WTC11 (cell line): ENCODE measurements at places on chromosomes 1 and 21. TPM values are rescaled to one million over a fixed set of nuclear protein-coding genes. Genes with fewer than 3 reads are reported as not detected.

DNA sequence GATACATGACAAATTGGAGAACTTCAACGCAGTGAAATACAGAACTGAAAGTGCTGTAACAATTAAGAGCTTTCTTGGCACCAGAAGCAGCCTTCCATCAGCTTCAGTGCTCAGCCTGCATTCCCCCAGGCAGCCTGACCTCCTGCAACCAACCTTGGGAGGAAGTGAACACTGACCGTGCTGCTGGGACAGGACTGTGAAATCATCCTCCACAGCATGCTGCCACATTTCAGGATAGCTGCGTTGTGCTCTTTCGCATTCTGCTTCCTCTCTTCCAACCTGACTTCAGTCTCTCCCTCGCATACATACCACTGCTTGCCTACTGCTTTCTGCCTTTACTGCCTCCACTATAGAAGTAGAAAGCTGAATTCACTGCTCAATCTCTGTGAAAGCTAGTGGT lies 388.6 kb downstream of the RWDD3 start:
- no peaks in the 10 kb centered on the region for H3K27me3 ChIP-seq
- H3K4me3 ChIP-seq, result no peak overlapping the region
- H3K4me1 ChIP-seq, result peaks cover 5% of the 10 kb centered on the region
- no peak for DNase-seq
- H3K27ac ChIP-seq, result no peak overlapping the region
- no peaks in the 10 kb centered on the region for H3K36me3 ChIP-seq

GRCh38 chr1:117650840-117651568 lies 45.2 kb downstream of the TENT5C start:
- no peak overlapping the region for H3K27ac ChIP-seq
- peaks cover 32% of the 10 kb centered on the region for H3K4me1 ChIP-seq
- H3K4me3 ChIP-seq, result no peak overlapping the region
- no peaks in the 10 kb centered on the region; the same call in 1 of the 2 replicates for H3K27me3 ChIP-seq
- no peak for DNase-seq

DNA sequence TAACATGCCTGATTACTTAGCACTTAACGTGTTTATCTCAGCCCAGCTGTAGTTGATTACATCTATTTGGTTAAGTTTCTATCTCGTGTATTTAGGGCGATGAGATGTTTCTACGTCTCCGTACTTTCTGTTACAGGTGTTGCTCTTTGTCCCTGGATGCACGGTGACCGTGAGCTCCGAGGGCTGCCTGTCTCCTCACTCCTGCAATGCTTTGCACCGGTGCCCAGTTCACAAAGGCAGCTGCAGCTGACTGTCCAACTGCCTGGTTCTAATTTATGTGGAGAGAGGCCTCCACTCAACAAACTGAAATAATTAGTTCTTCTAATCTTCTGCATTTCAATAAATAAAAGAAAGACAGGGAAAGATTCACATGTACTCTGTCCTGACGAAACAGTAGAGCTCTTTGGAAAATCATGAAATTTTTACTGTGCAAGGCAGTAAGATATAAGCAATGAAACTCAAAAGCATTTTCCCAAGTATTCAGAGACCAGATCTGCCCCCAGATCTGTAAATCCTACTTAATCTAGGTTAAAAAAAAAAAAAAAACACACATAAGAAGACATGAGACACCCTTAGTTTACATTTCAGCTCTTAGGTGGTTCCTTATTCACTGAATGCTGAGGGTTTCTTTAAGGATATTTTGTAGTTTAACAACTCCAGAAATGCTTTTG lies 108.2 kb downstream of the TGFBR3 start:
- H3K27me3 ChIP-seq, result no peaks in the 10 kb centered on the region
- H3K36me3 ChIP-seq, result no peaks in the 10 kb centered on the region
- H3K4me3 ChIP-seq, result no peak overlapping the region
- peaks cover 57% of the 10 kb centered on the region for H3K4me1 ChIP-seq

- H3K27ac ChIP-seq, result peak overlapping the region; percentile 71
- H3K36me3 ChIP-seq, result no peaks in the 10 kb centered on the region
- peak overlapping the region; percentile 30; the same call in 1 of the 2 replicates for H3K4me3 ChIP-seq
Observed at GRCh38 chr1:85224734-85225623, 24.2 kb upstream of the SYDE2 start.

DNA sequence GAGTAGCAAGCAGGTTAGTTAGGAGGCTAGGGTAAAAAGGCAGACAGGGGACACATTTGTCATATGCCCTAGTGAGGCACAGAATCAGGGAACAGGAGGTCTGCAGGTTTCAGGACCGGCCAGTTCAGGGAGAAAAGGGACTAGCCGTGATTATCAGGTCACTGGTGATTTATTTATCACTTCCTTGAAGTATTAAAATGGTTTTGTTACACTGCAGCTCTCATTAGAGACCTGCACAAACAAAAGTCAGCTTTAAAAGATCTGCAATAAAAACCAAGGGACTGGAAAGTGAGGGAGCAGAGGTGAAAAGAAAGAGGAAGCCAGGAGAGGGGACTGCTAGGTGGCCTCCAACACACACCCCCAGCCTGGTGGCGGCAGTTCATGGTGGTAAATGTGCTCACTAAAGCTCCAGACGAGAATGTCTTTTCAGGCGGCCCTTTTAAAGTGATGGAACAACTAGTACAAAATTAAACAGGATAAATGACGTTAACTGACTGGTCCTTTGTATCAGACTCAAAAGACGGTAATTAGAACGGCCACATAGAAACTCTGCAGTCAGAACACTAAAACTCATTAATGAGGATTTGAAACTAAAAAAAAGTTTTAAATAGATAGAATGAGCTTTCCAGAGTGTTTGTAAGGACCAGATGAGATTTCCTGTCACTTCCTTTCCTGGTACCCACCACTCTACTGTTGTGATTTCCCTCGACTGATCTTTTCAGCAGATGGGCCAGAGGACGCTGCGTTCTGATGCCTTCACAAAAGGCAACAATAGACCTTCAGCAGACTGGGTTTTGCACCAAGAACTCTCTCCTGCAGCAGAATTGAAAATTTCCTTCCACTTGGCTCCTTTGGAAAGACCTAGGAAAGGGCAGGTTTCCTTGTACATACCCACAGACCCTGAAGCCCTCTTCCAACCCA lies 136.8 kb downstream of the NTPCR start:
- H3K4me3 ChIP-seq, result no peak overlapping the region
- peak overlapping the region; percentile 38 for H3K27ac ChIP-seq
- no peak for DNase-seq
- H3K4me1 ChIP-seq, result peaks cover 24% of the 10 kb centered on the region
- no peaks in the 10 kb centered on the region for H3K27me3 ChIP-seq

DNA sequence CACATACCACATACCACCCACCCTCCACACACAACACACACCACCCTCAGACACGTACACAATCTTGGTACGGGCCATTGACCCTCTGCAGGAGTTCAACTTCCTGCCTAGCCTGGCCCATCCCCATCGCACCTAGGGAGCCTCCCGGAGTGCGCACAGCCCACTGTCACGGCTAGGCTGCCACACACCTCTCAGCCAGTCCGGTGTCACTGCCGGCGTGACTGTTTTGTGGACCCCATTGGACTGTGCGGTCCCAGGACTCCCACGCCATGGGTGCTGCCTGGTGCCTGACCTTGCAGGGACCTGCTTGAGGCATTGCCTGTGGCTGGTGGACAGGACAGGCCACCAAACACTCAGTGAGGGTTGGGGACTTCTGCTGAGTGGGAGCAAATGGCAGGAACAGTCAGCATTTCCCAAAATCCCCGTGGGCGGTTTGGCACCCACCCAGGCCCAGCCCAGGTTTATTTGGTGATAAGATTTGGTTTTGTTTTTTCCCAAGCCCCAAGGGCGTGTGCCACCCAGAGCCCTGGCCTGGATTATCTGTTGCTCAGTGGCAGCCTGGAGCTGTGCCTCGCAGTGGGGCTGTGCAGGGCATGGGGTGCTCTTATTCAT lies 27.7 kb downstream of the RAB7B start:
- H3K27me3 ChIP-seq, result peaks cover 3% of the 10 kb centered on the region; the same call in 1 of the 2 replicates
- H3K4me1 ChIP-seq, result peaks cover 5% of the 10 kb centered on the region; the same call in 1 of the 2 replicates
- H3K4me3 ChIP-seq, result no peak overlapping the region
- no peak for DNase-seq

- H3K36me3 ChIP-seq, result peaks cover 8% of the 10 kb centered on the region
- no peak overlapping the region for H3K27ac ChIP-seq
- no peaks in the 10 kb centered on the region for H3K4me1 ChIP-seq
Observed at GRCh38 chr1:151641229-151641628, 29.4 kb downstream of the SNX27 start.

DNA sequence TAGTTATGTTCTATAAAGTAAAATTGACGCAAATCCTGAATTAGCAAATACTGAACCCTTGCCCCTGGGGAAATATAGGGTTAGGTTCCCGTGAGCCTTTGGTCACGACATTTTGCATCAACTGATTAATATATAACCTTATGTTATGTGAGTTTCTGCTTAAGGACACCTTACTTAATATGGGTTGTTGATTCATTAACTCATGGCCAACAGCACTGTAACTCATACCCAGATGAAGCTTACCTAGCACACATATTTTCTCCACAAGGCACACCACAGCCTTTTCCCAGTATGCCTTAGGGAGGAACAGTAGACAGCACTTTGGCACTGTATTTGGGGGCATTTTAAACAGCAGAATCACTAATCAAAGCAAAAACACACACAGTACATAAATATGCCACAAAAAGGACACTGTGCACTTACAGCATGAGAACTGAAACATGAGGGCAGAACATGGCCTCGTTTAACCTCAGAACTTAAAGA lies 15.1 kb downstream of the INAVA start:
- no peak for DNase-seq
- H3K4me3 ChIP-seq, result no peak overlapping the region
- peaks cover 36% of the 10 kb centered on the region for H3K36me3 ChIP-seq
- H3K4me1 ChIP-seq, result no peaks in the 10 kb centered on the region

- no peaks in the 10 kb centered on the region for H3K27me3 ChIP-seq
- no peak overlapping the region for H3K4me3 ChIP-seq
- H3K36me3 ChIP-seq, result peaks cover 5% of the 10 kb centered on the region; the same call in 1 of the 2 replicates
- H3K4me1 ChIP-seq, result no peaks in the 10 kb centered on the region
Observed at GRCh38 chr21:46082713-46082962, 15.3 kb upstream of the COL6A2 start.

GRCh38 chr1:22428672-22429071 lies 23.0 kb upstream of the ZBTB40 start:
- no peaks in the 10 kb centered on the region for H3K4me1 ChIP-seq
- DNase-seq, result no peak
- H3K27ac ChIP-seq, result no peak overlapping the region; the same call in 1 of the 2 replicates
- peak overlapping the region; percentile 68 for H3K4me3 ChIP-seq

DNA sequence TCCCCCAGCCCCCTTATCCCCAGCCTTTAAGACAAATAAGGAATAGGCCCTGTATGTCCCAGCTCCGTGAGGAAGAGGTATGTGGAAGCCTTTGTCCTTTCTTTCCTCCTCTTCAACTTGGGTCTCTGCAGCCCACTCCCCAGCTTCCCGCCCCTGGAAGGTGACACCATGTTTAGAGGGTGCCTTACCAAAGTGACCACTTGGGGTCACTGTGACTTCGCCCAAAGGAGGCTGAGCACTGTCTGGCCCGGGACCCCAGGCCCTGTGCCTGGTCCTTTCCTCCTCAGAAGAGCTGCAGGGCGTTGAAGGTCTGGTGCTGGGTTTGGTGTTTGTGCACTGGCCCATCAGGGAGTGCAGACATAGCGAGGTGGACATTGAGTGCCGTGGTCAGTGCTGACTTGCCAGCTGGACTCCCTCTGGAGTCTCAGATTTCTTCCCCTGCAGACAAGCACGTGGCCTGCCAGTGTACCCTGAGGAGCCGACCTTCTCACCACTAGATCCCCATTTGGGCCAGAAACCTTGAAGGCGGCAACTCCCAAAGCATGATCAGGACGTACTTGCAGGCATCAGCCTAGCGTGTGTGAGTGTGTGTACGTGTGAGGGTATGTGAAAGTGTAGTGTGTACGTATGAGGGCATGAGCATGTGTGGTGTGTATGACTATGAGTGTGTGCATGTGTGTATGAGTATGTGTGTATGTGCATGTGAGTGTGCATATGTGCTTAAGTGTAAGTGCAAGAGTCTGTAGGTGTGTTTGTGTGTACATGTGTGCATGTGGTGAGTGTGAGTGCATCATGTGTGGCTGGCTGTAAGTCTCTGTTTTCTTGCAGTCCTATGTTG lies 181.4 kb upstream of the KIAA0040 start:
- H3K4me1 ChIP-seq, result peaks cover 6% of the 10 kb centered on the region
- H3K36me3 ChIP-seq, result no peaks in the 10 kb centered on the region
- peak; percentile 75 for DNase-seq

DNA sequence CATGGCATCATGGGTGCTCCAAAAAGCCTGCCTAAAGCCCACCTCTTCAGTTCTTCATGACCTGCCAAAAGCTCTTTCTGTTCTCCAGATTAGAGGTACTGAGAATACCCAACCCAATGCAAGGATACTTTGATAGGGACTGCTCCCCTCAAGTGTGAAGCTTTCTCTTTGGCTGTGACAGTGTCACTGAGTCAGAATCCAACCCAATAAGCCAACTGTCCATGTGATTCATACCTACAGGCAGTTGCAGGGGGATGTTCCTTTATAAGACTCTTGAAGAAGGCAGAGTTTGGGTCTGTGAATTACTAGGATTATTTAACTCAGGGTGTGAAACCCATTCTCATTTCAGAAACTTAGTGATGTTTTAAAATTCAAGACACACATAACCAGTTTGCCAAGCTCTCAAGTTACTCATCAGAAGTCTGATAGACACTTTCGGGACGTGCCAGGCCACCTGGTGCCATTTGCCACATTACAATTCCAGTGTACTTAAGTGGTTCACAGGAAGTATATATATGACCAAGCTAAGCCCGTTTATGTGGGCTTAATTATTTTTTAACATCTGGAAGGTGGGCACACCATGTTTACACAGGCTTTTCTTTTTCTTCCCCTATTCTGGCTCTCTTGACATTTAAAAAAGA lies 265.8 kb downstream of the NFIA start:
- H3K36me3 ChIP-seq, result peaks cover 18% of the 10 kb centered on the region
- no peak for DNase-seq
- no peak overlapping the region for H3K4me3 ChIP-seq
- H3K27ac ChIP-seq, result no peak overlapping the region
- H3K4me1 ChIP-seq, result peaks cover 31% of the 10 kb centered on the region
- no peaks in the 10 kb centered on the region for H3K27me3 ChIP-seq

DNA sequence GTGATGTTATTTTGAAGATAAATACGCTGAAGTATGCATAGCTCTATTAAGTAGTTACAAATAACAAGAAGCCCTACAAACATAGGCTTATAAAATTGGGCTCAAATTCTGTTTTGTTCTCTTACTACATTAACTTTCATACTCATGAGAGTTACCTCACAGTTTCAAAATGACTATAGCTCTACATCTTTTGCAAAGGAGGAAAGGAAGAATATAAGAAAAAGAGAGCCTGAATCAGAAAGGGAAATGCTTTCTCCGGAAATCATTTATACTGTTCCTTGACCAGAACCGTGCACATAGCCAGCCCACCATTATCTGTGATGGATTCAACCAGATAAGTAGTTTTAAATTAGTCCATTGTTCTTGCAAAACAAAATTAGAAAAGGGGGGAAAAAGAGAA lies 1252.1 kb downstream of the NCAM2 start:
- H3K27me3 ChIP-seq, result no peaks in the 10 kb centered on the region
- H3K4me1 ChIP-seq, result no peaks in the 10 kb centered on the region
- no peak overlapping the region for H3K27ac ChIP-seq
- peaks cover 3% of the 10 kb centered on the region for H3K36me3 ChIP-seq
- DNase-seq, result no peak
- no peak overlapping the region for H3K4me3 ChIP-seq

The ANXA9 gene
- 1.5 to 1.6 TPM (median 1.6 TPM) in 3 replicates for total RNA-seq

The C1orf74 gene
- 4.1 to 4.6 TPM (median 4.4 TPM) in 3 replicates for total RNA-seq

The SAMSN1 gene
- total RNA-seq, result 1.0 to 1.3 TPM (median 1.2 TPM) in 3 replicates

The BSDC1 gene
- 42.4 to 44.3 TPM (median 43.6 TPM) in 3 replicates for total RNA-seq

The TCEA3 gene
- total RNA-seq, result 0.37 to 0.89 TPM (median 0.73 TPM) in 3 replicates
